Activated CD8-positive, alpha-beta memory T cell treated with anti-CD3 and anti-CD28 coated beads, Interleukin-2, amount 50 U/mL, for 4 hours (primary cell): ENCODE measurements at places on chromosomes 2 and 18.

DNA sequence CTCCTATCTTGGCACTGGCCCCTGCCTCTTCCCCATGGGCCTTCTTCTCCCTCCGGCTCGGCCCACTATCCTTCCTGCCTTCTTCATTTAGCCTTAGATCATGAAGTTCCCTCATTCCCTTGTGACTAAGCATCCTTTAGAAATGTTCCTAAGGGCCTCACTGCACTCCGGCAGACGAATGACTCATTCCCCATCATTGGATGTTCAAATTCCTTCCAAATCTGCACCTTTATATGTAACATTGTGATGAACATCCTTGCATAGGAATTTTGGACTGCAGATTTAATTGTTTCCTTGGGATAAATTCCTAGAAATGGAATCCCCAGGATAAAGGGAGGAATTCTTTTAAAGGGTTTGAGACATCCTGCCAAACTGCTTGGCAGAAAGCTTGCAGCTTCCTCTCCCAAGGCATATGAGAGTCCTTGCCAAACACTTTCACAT is 19.0 kb downstream of the CRACDL start:
- no peak for DNase-seq

DNA sequence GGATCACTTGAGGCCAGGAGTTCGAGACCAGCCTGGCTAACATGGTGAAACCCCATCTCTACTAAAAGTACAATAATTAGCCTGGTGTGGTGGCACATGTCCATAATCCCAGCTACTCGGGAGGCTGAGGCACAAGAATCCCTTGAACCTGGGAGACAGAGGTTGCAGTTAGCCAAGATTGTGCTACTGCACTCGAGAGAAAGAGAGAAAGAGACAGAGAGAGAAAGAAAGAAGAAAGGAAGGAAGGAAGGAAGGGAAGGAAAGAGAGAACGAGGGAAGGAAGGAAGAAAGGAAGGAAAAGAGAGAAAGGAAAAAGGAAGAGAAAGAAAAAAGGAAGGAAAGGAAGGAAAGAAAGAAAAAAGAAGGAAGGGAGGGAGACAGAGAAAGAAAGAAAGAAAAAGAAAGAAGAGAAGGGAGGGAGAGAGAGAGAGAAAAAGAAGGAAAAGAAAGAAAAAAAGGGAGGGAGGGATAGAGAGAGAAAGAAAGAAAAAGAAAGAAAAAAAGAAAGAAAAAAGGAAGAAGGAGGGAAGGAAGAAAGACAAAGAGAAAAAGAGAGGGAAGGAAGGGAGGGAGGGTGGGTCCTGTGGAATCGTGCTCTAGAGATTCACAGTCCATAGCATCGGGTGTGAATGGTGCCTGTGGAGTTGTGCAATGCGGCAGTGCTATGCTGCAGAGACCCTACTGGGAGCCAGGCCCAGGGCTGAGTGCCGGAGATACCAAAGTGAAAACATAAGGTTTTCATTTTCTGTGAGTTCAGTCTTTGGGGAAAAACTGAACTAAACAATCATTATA is 4.6 kb upstream of the SDC1 start:
- no peak for DNase-seq

DNA sequence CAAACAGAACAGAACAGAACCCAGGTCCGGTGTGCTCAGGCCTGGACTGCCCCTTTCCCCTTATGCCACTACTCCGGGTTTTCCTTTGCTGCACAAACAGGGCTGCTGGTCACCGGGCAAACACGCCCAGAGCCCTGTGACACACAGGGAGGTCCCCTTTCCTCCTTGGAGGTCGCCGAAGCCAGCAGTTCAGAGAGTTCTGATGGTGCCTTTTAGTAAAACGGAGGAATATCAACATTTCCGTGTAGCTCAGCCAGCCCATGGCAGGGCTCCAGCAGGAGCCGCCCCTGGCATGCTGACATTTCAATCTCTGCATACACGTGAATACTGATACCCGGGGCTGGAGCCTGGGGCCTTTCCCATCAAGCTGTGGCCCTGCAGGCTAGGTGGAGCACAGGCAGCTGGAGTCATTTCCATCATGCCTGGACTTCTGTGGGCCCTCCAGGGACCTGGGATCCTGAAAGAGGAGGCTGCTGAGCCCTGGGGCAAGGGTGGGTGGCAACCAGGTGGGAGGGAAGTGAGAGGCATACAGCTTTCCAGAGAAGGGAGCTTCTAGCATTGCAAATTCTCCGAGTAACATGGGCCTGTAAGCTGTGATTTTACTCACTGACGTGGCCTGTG is 91.4 kb upstream of the PXDN start:
- no peak for DNase-seq

DNA sequence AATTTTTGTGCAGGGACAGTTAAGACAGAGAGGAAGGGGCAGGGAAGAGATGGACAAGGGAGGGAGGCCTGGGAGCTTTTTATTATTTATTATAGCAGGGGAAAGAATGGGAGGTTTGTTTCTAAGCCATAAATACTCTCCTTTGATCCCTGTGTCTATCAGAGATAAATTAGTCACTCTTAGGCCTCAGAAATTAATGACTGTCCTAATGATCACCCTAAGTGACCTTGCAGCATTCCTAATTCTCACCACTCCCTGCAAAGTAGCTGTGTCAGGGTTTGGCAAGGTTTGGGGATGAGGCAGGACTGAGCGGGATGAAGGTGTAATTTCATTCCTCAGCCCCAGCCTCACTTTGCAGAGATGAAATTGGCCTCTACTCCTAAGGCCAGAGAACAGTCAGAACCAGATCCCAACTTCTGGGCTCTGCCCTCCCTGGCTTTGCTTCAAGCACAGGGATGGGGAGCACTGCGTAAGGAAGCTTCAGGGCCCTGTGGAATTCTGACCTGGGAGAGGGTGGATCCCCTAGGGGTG is 95.0 kb downstream of the TMEM17 start:
- DNase-seq: no peak

GRCh38 chr2:177547122-177547521 is 154.5 kb downstream of the AGPS start:
- no peak for DNase-seq

GRCh38 chr2:230742781-230743180 is 30.1 kb downstream of the CAB39 start:
- no peak for DNase-seq

- no peak for DNase-seq
These were observed 22.5 kb downstream of the PLEKHA3 start for GRCh38 chr2:178502751-178503150.

DNA sequence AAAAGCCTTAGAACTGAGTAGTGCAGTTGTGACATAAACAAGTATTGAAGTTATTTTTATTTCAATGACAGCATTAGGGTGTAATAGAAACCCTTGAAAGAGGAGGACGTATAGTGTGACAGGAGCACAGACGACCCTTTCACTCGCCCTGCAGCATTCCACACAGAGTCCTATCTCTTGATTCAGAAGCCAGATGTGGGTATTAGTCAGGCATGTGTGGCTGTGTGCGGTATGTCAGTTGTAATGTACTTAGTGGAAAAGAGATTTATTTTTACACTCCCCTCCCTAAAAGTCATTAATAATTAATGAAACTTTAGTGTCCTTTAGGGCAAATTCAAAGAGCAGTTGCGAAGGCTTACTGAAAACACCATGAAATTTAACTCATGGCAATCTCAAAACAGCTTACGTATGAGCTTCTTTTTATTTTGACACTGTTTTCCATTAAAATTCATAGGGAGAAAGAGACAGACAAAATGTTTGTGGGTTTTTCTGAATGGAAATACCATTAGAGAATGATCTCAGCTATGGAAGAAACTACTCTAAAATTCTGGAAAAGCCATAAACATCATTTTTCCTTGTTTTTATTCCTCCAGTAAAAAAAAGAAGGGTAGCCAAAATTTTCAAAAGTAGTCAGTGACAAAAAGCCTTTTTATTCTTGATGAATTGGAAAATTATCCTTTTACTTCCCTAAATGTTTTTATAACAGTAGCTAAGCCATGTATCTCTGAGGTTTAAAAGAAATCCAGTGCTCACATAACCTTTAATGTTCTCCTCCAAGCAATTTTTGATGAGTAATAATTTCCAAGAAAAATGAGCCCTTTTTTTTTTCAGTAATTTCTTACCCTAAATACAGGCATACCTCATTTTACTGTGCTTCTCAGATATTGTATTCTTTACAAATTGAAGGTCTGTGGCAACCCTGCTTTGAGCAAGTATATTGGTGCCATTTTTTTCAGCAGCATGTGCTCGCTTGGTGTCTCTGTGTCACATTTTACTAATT is 84.0 kb upstream of the DSEL start:
- no peak for DNase-seq

GRCh38 chr2:144513388-144514101 is 6.4 kb downstream of the ZEB2 start:
- peak; percentile 18 for DNase-seq

- no peak for DNase-seq
These were observed 127.1 kb downstream of the VWC2L start for GRCh38 chr2:214537929-214538328.

DNA sequence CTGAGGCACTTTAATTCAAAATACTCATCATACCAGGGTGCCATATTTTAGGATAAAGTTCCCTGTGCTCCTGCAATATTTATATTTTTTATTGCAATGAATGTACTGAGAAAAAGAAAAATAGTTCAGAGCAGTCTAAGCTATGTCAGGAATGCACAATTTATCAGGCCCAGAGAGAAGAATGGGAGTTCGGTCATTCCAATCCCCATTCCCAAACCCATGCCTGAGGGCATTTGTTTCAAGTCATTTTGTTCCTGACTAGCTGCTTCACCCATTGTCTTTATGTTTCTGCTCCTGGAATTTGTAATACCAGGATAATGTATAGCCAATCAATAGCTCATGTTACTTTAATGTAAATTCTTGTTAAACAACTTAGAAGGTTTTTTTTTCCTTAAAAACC is 24.4 kb upstream of the FTCDNL1 start:
- DNase-seq: no peak

DNA sequence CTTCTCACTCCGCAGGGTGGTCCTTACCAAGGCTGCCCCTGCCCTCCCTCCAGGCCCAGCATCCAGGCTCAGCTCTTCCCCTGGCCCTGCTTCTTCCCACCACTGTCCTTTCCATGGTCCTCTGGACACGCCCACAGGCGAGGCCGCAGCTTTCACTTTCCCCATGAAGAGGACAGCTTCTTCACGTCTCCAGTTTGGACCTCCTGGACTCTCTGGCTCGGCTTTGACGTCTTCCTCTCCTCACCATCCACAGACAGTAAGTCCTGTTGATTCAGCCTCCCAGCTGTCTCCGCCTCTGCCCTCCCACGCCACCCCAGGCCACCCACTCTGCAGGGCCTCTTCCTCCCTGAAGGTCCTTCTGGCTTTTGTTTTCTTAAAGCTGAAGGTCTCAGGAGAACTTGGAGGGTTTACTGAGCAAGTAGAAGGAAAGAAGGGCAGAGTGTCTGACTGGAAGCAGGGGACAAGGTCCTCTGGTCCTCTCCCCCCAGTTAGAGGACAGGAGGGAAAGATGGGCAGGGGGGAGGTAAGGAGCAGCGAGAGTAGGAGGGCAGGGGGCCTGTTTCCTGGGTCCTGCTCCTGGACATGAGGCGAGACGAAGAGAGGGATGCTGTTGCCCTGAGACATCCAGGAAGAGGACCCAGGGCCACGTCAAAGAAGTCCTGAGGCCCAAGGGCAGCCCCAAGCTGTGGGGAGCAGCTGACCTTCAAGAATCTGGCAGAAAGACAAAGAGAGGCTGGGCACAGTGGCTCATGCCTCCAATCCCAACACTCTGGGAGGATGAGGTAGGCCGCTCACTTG is 24.7 kb upstream of the NMUR1 start:
- DNase-seq: no peak

DNA sequence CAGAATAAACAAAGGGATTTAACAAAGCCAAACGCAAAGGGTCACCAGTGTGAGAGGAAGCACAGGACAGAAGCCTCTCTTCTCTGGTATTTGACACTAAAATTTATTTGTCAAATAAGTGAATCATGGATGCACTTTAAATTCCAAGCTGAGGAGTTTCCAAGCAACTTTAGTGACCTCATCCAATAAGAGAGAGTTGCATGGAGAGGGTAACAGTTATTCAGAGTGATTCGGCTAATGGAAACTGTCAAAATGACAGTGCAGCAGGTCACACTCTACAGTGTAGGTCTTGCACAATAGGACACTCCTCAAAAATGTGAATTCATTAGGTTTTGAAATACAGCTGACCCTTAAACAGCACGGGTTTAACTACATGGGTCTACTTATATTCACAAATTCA is 103.9 kb upstream of the ACVR1C start:
- no peak for DNase-seq

- no peak for DNase-seq
These were observed 37.9 kb upstream of the PIK3C3 start for GRCh38 chr18:41917181-41917580.

- DNase-seq: no peak
These were observed 61.8 kb upstream of the CCDC85A start for GRCh38 chr2:56121995-56122394.

DNA sequence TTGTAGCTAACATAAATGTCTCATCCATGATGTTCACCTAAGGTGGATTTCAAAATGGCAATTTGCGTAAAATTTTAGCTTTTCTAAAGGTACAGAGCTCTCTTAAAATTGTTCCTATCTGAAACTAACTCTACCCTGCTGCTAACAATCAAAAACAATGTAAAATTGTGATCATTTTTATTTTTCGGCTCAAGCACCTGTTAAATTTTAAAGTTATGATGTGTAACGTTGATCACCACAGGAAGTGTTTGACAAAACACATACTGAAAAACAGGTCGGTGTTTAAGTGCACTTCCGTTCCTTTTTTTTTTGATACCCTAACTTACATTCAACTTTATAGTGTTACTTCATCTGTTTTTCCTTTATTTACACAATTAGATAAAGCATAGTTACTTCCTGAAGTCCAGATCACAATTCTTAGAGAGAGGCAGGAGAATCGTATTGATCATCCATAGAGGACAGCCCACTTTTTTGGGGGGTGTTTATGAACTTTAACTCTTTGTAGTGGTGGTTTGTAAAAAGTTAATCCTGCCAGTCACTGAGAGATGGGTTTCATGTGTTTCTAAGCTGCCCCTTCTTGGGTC is 6.0 kb upstream of the NCK2 start:
- DNase-seq: no peak

- no peak for DNase-seq
These were observed 23.1 kb upstream of the TXNDC2 start for GRCh38 chr18:9862686-9863085.

GRCh38 chr2:10880586-10881321 is 31.0 kb upstream of the KCNF1 start:
- no peak for DNase-seq

DNA sequence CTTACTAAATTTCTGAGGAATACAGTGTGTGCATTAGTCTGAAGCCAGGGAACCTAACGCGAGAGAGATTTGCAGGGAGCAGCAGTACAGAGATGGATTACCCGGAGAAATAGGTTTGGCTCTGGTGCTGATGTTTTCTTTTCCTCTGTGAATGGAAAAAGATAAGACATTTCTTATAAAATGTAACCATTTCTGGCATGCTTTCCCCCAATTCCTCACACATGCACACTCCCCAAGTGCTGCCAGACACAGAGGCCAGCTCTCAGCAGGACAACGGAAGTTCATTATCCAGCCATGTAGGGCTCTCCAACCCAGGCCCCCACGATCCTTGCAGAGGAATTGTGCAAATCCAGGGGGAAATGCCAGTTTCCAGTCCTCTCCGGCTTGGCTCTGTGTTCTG is 224.5 kb upstream of the MGAT5 start:
- no peak for DNase-seq

DNA sequence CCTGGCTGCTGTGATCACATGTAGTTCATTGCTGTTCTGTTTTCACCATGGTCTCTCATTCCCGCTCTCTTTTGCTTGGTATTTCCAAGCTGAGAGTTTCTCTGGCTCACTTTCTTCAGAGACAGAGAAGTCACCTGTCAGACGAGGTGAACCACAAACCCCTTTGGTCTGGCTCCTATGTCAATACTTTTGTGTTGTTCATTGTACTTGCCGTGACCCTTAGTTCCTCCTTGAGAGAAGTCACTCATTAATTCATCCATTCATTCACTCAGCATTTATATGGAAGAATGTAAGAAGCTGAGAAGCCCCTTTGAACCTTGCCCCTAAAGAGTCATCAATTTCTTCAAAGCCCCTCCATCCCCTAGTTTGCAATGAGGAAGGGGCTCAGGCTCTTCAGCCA is 15.2 kb downstream of the MCFD2 start:
- DNase-seq: no peak
